Lung (tissue), 17 donors: ENCODE measurements at places on chromosomes 3 and 15. TPM values are rescaled to one million over a fixed set of nuclear protein-coding genes. Genes with fewer than 3 reads are reported as not detected.

DNA sequence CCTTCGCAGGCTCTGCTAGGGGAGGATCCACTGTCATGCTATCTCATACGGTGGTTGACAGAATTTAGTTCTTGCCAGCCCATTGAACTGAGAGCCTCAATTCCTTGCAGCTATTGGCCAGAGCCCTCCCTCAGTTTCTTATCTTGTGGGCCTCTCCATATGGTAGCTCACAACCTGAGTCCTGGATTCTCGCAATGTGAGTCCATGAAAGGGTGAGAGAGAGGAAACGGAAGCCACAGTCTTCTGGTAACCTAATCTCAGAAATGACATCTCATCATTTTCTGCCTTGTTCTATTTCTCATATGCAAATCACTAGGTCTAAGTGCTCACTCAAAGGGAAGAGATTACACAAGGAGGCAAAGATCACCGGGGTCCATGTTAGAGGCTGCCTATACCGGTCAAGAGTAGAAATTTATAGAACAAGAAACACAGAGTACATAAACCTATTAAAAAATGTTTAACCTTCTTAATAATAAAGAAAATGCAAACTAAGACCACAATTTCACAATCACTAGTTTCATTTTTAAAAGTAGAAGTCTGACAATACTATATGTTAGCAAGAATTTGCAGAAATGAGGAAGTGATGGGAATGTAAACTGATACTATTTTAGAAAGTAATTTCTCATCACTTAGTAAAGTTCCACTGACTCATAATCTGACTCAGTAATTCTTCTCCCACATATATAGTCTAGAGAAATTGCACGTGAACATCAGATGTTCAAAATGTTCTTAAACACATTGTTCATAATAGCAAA lies 378.4 kb upstream of the AGTR1 start:
- H3K27me3 ChIP-seq = no peaks in the 10 kb centered on the region
- H3K27ac ChIP-seq = no peak overlapping the region
- H3K36me3 ChIP-seq = no peaks in the 10 kb centered on the region

GRCh38 chr3:52574056-52574965 lies 37.9 kb downstream of the UQCC5 start:
- no peaks in the 10 kb centered on the region for H3K4me1 ChIP-seq
- no peak for DNase-seq
- H3K4me3 ChIP-seq = no peak overlapping the region
- H3K36me3 ChIP-seq = peaks cover 43% of the 10 kb centered on the region
- H3K27me3 ChIP-seq = no peaks in the 10 kb centered on the region

GRCh38 chr15:90264671-90265070 lies 801 bp upstream of the NGRN start:
- DNase-seq = no peak
- H3K27me3 ChIP-seq = no peaks in the 10 kb centered on the region
- H3K36me3 ChIP-seq = no peaks in the 10 kb centered on the region
- peak overlapping the region; percentile 99 for H3K27ac ChIP-seq
- H3K4me1 ChIP-seq = peaks cover 22% of the 10 kb centered on the region

DNA sequence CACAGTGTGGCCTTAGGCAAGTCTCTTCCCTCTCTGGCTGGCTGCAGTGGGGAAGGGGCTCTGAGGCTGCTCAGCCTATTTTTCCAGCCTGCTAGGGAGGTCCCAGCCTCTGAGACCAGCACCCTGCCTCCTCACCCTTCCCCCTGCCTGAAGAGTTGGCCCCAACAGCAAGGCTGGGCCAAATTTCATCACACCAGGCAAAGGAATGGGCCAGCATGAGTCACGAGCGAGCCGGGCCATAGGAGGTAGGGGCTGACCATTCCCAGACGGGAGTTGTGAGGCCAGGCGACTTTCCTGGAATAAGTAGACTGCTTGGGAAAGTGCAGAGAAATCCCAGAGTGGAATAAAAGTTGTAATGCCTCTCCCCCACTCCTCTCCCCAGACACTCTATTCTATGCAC lies 5.7 kb upstream of the FBLN2 start:
- no peak overlapping the region for H3K4me3 ChIP-seq
- no peak overlapping the region for H3K27ac ChIP-seq
- H3K36me3 ChIP-seq = no peaks in the 10 kb centered on the region
- DNase-seq = no peak
- H3K4me1 ChIP-seq = no peaks in the 10 kb centered on the region

GRCh38 chr3:194064380-194065332 lies 71.3 kb upstream of the HES1 start:
- no peak overlapping the region for H3K27ac ChIP-seq
- no peaks in the 10 kb centered on the region for H3K36me3 ChIP-seq
- H3K4me1 ChIP-seq = no peaks in the 10 kb centered on the region
- H3K4me3 ChIP-seq = no peak overlapping the region

Gene PROS1
- 37.9 TPM for total RNA-seq
